COR-L47 (cell line): ENCODE measurements at places on chromosomes 5 and 9.
A peak's percentile ranks its signal among the peaks of the same experiment; 100 is the strongest.

- no peak for DNase-seq
Measured at GRCh38 chr9:87494970-87495471, 2.6 kb upstream of the DAPK1 start.

DNA sequence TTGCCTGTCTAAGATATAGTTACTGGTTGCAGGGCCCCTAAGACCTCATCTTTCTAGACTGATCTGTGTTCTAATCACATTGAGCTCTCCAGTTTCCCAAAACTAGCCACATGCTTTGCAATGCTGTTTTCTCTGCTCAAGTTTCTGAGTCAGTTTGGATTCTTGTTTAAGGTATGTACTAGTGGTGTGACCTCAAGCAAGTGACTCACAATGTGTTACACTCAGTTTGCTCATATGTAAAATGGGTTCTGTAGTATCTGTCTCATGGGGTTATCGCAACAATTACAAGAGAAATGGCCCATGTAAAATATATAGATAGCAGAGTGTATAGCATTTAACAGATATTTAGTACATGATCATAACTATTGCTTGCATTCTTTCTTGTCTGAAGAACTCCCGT, 153.1 kb upstream of the ELL2 start:
- no peak for DNase-seq

DNA sequence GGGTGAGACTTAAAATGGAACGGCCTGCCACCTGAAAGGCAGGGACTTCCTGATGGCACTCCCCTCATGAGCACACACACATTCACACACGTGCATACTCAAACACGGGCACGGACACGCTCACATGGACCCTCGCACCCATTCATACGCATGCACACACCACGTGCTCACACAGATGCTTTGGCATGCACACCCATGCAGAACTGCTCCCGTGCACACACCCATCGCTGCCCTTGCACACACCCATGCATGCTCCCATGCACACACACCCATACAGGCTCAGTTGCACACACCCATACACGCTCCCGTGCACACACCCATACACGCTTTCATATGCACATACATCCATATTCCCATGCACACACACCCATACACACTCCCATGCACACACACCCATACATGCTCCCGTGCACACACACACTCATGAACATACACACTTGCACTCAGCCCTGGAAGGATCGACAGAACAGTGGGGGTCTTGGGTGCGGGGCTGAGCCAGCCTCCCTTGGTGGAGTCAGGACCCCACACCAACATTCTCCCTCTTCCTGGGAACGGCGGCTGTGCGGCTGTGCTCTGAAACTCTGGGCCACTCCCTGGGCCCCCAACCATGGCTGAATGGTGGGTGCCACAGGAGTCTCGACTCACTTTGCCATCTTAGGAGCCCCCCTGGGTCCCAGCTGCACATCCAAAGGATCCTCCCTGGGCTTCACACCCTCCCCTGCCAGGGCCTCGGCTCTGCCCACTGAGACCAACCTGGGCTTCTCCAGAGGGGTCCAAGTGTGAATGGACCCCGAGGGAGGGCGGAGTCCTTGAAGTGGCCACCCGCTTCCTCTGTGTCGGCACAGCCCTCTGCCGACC, 115.2 kb downstream of the RXRA start:
- DNase-seq = no peak

- peak; percentile 2 for DNase-seq
Measured at GRCh38 chr9:100011062-100011681, 87.6 kb downstream of the ERP44 start.

DNA sequence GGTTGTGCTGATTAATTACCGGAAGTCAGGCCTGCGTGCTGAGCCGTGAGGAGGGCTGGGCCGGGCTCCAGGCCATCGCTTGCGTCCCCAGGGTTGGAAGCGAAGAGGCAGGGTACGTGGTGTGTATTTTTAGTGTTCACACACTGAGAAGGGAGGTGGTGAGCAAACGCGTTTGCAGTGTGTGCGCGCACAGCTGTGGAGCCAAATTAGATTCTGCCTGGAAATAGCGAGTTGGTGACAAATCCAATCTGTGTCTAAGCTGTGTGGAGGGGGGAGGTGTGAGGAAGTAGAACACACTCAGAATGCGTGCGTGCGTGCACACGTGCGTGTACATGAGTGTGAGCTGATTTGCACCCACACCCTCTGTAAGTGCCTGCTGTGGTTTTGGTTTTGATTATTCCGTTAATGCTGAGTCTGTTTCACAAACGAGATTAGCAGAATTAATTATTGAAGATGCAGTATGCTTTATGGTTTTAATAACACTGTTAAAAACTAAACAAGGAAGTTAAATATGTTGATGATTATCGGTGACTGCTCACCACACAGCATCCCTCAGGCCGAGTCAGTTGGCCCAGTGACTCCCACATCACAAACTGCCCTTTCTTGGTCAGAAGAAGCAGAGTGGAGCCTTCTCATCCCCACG, 111.8 kb upstream of the FCN2 start:
- DNase-seq = no peak

- DNase-seq = no peak
Measured at GRCh38 chr9:28234133-28234893, 661.0 kb upstream of the C9orf72 start.

GRCh38 chr5:76379316-76379715, 23.8 kb upstream of the IQGAP2 start:
- no peak for DNase-seq

DNA sequence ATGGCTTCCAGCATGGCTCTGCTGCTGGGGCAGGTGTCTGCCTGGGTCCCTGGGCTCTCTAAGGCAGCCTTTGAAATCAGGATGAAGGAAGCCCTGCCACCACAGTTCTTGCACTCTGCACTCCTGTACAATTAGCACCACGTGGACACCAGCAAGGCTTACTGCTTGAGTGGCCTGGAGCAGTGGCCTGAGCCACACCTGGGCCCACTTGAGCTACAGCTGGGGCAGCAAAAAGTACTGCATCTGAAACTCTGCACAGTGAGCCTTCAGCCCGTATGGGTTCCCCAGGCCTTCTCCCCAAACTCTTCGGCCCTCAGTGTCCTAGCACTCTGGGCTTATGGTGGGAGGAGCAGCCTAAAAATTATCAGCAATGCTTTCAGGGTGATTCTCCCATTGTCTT, 8.0 kb upstream of the INIP start:
- no peak for DNase-seq

DNA sequence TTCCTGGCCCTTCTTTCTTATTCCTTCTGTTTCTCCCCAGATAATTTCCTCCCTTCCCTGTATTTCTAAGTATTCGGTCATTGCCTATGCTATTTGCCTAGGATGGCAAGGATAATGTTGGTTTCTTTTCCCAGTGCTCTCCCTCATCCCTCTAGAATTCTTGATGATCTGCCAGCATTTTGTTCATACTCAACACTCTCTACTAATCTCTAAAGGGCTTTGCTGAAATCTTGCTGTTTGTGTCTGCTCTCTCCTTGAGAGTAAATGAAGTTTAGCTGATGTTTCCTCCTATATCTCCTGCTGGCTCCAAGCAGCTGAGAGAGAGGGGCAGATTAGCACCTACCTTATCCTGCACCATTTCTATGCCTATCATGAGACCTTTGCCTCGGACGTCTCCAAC, 38.1 kb downstream of the AGXT2 start:
- DNase-seq = no peak

DNA sequence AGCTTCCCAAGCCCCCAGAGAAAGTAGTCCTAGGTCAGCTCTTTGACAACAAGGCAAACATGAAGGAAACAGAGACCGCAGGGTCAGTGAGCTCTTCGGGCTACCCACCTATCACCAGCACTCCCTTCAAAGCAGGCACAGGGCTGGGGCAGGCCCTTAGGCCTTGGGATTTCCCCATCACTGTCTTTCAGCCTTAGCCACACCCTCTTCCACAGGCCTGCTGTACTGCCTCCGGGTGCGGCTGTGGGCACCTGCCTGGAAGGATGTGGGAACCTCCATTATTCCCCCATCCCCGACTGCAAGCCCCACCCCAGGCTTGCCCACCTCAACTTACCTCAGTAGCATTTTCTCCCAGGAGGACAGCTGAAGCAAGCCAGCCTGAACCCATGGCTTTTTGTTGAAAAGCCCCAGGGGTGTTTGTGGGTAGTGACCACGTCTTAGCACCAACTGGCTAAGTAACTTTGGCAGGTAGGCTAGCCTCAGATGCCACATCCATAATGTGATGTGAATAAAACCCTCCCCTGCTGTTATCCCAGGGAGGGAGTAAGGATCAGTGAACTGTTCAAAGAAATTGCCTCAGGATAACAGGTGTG, 100.2 kb downstream of the PIK3R1 start:
- DNase-seq = no peak

GRCh38 chr5:4295663-4296339, 700.2 kb downstream of the IRX1 start:
- no peak for DNase-seq

GRCh38 chr5:174327317-174327864, 281.9 kb downstream of the NSG2 start:
- peak; percentile 93 for DNase-seq

DNA sequence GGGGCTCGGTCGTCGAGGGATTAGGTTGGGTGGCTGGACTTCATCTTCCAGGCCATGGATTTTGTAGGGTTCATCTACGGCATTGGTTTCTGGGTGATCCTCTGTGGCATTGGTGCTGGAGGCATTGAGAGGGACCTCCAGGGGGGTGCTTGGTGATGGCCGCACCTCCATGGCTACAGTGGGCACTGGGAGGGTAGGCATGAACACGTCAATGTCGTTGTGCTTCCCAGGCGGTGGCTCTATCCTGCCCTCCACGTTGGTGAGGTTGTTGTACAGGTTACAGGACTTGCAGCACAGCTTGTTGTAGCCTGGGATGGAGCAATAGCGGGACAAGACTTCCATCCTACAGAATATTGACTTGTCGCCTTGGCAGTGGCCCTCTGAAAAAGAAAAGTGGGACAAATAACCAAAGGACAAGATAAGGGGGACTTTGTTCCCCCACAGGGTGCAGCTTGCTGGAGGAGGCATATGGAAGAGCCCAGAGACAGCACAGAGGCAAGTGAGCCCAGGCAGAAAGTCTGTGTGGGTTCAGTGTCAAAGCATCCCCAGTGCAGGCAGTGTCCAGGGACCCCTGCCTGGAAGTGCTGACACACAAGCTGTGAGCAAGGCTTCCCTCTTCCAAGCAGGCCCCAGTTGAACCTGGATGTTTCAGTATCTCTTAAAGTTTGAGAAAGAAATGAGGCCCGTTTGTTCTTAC, 53.9 kb downstream of the ZNF354C start:
- DNase-seq = no peak

DNA sequence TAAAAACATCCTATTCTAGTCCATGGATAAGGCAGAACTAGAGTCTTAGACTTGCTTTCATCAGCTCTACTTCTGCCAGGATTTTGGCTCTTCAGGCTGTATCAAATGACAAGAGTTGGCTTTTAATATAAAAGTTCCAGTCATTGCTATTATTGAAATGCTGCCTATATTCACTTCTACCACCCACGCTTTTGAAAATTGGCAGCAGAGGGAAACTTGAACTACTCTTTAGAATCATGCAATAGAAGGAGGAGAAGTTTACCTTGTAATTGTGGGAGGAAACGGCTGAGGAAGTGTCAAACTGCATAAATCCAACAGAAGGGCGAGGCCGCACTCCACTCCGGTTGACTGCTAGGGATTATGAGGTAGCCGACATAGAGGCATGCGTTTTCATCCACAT, 122.6 kb upstream of the BASP1 start:
- DNase-seq = no peak

GRCh38 chr9:27337833-27338526, 41.0 kb upstream of the EQTN start:
- no peak for DNase-seq

DNA sequence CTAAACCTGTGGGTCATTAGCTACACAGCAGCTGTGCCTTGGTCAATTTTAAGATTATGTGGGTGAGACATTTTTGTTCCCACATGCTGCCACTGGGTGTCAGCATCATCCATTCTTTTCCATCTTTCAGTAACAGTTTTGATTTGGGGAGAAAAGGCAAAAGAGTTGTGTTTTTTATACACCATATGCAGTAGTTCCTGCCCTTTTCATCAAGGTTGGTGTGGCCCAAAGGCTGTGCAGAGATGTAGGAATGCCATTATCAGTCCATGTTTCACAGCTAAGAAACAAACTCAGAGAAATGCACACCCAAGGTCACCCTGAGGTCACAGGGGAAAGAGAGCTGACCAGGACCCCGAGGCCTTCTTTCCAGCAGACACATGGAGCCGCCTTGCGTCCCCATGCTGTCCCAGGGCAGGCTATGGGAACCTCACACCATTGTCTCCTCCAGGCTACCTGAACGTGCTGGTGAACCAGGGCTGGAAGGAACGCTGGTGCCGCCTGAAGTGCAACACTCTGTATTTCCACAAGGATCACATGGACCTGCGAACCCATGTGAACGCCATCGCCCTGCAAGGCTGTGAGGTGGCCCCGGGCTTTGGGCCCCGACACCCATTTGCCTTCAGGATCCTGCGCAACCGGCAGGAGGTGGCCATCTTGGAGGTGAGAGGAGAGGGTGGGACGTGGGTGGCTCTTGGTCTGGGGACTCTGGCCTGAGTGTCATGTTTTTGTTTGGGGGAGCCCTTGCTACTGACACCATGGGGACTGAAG, 27.8 kb upstream of the GRPEL2 start:
- DNase-seq = peak; percentile 23

GRCh38 chr5:102819634-102820033, 64.5 kb downstream of the PAM start:
- DNase-seq = no peak

DNA sequence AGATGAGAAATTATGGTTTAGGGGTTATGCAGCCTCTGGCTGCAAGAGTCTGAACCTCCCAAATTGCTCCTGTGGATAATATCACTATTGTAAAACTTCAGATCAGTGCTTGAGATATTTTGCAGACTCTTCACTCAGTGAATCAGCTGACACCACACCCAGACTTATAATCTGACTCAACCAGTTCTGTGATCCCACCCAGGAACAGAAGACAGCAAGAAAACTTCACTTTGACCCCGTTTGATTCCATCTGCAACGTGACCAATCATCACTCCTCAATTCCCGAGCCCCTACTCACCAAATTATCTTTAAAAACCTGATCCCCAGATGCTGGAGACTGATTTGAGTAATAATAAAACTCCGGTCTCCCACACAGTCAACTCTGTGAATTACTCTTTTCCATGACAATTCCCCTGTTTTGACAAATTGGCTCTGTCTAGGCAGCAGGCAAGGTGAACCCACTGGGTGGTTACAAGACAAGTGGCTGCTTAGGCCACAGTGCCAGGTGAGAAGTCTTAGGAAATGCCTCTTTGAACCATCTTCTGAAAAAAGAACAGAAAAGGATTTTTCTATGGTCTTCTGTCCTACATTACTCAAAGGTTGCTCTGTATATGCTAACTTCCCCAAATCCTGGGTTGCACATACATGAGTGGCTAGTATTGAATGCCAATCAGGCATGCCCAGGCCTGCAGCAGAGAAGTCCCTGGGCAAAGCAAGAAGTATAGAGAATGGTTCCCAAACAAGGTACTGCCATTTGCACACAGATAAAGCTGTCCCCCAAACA, 588.0 kb downstream of the PRELID2 start:
- DNase-seq = no peak

GRCh38 chr5:131773805-131774204, 23.0 kb downstream of the FNIP1 start:
- no peak for DNase-seq

DNA sequence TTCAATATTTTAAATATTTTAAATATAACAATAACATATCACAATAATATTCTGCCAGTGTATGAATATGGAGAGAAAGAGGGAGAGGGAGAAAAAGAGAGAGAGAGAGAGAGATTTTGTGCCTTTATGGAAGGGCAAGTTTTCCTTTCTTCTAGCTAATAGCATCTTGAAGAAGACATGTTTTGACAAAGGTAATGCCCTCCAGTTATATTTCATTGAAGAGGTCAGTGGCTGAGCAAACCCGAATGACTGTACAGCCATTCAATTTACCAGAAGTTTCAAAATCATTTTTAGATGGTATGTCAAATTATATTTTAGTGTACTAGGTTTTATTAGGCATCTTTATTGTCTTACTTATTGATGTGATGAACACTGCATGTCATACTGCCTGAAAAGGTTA, 139.3 kb downstream of the EMB start:
- DNase-seq = no peak
